ENCODE measurements at places on chromosomes 6 and 20. TPM values are rescaled to one million over a fixed set of nuclear protein-coding genes. Genes with fewer than 3 reads are reported as not detected.

TSBP1 gene
- total RNA-seq, result not detected

PACRG gene
- 5.6 TPM for total RNA-seq

HLA-DOA gene
- 2.5 TPM for total RNA-seq

RPS6KA2 gene
- 23.8 TPM for total RNA-seq

ABHD16A gene
- 91.3 TPM for total RNA-seq

HNF4A gene
- 19.9 TPM for total RNA-seq

SMLR1 gene
- 0.53 TPM for total RNA-seq

COL9A1 gene
- total RNA-seq, result 0.31 TPM

OXT gene
- total RNA-seq, result 1.2 TPM

MYH7B gene
- 0.50 TPM for total RNA-seq

PDE7B gene
- total RNA-seq, result 5.1 TPM

PAQR8 gene
- total RNA-seq, result 21.2 TPM

NECAB3 gene
- 67.4 TPM for total RNA-seq

ANKS1A gene
- total RNA-seq, result 28.0 TPM

THEMIS gene
- not detected for total RNA-seq

PKIB gene
- total RNA-seq, result 56.8 TPM

MARCKS gene
- total RNA-seq, result 236 TPM
